ENCODE measurements at places on chromosomes 3 and 15. TPM values are rescaled to one million over a fixed set of nuclear protein-coding genes. Genes with fewer than 3 reads are reported as not detected.

Gene GOLGA8T
- total RNA-seq = not detected

Gene CLDN16
- total RNA-seq = not detected

Gene PLA2G4D
- total RNA-seq = not detected

Gene CFAP44
- total RNA-seq = 2.1 TPM

Gene ZBTB47
- total RNA-seq = 24.0 TPM

Gene CLRN1
- total RNA-seq = not detected
